ENCODE measurements at places on chromosomes 2 and 18.

- DNase-seq = no peak
These were observed 83.5 kb downstream of the NFATC1 start for GRCh38 chr18:79479116-79479760.

DNA sequence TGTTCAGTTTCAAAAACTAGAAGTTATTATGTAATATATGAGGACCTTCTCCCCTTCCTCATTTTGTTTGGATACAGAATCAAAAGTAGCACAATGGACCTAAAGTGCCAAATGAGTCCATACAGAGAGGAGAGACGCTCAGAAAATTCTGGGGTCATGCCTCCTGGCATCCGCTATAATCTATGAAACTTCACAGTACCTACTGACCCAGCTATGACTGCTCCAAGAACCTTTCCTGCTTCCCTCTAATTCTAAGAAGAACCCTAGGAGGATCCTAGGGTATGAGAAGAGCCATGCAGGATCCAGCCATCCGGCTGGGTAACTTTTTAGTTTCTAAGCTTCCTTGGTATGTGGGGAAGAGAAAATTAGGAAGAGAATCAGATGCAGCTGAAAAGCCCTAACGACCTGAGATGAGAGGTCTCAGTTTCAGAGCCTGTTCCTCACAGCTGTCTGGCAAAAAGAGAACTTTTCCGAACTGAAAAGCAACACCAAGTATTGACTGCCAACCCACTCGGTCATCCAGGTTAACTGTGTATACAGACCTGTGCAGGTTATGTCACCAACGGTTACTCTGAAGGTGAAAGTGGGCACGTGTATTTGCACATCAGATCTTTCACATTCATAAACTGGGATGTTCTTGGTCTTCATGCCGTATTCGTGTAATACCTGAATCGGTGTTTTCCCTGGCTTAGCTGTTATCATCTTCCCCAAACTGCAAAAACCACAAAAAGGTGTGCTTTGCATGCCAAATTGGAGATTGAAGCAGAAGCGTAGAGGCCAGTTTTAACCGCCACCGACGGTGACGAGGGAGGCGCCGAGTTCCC is 1.1 kb downstream of the PRKRA start:
- DNase-seq = peak; percentile 6

DNA sequence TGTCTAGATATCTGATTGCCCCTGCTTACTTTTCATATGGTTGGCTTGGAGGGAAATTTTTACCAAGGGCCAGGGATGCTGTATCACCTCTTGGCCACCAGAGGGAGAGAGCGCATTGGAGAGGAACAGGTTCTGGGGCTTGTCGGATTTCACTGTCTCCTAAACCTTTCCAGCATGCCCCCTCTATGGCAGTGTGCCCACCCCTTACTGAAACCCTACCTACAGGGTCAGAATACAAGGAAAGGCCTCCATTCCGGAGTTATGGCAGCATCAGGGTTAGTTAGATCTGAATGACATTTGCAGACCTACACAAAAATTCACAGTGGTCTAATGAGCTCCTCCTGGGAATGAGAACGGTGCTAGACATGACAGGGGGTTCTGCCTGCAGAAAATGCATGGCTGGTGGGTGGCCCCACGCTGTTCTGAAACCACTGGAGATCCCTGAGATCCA is 5.8 kb downstream of the SLC14A2 start:
- peak; percentile 44 for DNase-seq

GRCh38 chr2:2887772-2888387 is 489.7 kb downstream of the EIPR1 start:
- DNase-seq = no peak

DNA sequence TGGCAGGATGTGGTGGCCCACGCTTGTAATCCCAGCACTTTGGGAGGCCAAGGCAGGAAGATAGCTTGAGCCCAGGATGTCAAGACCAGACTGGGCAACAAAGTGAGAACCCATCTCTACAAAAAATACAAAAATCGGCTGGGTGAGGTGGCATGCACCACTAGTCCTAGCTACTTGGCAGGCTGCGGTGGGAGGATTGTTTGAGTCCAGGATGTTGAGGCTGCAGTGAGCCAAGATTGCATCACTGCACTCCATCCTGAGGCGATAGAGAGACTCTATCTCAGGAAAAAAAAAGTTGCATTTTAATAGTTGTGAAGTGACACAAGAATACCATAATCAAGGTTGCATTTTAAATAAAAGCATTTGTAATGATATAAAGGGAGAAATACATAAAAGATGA is 124.1 kb upstream of the SLC38A11 start:
- DNase-seq = no peak

DNA sequence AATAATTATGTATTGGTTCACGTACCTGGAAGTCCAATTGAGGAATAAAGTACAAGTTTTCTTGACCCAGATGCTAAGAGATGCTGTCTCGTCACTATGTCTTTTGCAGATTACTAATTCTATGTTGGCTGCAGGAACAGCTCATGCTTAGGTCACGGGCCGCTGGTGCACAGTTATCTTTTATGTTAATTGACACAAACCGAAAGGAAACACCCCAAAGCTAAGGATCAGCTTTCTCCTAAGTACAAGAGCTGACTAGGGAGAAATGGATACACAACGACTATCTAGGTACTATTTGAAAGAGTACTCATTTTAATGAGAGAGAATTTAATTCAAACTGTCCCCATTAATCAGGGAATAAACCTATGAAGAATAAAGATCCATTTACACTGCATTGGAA is 217.7 kb upstream of the SLC35G4 start:
- DNase-seq = peak; percentile 84

GRCh38 chr2:105454801-105455485 is 56.1 kb upstream of the FHL2 start:
- peak; percentile 98 for DNase-seq

DNA sequence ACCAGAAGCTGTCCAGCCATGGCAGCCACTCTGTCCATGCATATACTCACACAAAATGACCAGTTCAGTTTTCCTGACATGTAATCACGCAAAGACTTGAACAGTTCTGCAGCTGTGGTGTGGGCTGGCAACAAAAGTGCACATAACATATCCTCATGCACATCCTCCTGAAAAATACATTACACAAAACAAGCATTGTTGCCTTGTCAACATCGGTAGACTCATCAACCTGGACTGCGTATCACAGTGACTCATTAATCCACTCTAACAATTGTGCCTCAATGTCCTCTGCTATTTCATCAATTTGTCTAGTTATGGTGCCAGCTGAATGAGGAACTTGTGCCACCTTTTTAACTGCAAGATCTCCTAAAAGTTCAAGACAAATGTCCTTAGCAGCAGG is 19.5 kb downstream of the RBKS start:
- DNase-seq = peak; percentile 35

- DNase-seq = no peak
These were observed 729.4 kb downstream of the RNF144A start for GRCh38 chr2:7646661-7647060.

- no peak for DNase-seq
These were observed 100.8 kb upstream of the UGP2 start for GRCh38 chr2:63740943-63741342.

GRCh38 chr18:25798046-25798445 is 292.4 kb downstream of the SS18 start:
- no peak for DNase-seq

- no peak for DNase-seq
These were observed 135.7 kb downstream of the OTX1 start for GRCh38 chr2:63186331-63186730.

GRCh38 chr18:55289775-55290174 is 298.2 kb downstream of the TCF4 start:
- no peak for DNase-seq

GRCh38 chr2:55051026-55051866 is 995 bp upstream of the RTN4 start:
- DNase-seq = peak; percentile 100

- DNase-seq = peak; percentile 46
These were observed at the start of gene UNC80 for GRCh38 chr2:209771474-209772289. TSS of gene UNC80 (plus strand) at chr2:209771832. CDS start at chr2:209772073, 241 bp downstream.

DNA sequence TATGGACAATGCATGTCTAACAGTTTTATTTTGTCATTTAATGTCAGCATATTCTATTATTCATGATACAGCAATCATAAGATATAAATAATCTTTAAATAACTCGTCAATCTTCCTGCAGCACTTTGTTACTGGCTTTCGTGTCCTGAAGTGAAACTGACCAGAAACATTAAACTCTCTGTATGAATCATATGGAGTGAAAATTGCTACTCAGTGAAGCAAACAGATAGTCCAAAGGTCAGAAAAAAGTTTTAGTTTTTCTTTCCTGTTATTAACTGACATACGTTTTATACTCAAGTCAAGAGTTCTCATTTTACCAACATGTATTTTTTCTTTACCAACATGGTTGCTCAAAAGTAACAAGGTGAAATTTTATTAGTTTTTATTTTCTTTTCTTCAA is 106.8 kb upstream of the GALNT5 start:
- no peak for DNase-seq

DNA sequence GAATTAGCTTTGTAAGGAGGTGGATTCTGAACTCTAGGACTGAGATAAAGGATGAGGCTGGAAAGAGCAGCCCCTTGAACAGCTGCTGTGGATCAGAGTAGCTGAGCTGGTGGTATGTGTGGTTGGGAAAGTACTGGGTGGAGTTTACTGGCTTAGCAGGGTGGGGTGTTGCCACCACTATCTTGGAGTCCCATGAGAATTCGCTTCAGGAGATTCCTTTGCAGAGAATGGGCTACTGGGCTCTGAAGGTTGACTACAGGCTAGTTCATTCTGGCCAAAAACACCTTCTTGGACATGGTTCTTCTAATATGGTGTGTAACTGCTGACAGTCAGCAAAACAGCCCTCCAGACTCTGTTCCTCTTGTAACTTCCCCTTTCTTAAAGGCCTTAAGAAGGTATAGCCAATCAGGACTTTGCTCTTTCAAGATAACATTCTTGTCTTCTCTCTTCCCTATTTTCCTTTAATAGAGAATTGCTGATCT is 52.7 kb downstream of the TET3 start:
- peak; percentile 5 for DNase-seq

GRCh38 chr18:34158881-34159690 is 65.6 kb downstream of the NOL4 start:
- peak; percentile 15 for DNase-seq

GRCh38 chr2:131125195-131125757 is 20.1 kb downstream of the PLEKHB2 start:
- DNase-seq = no peak

All from RPMI7951 (cell line).